ENCODE measurements at places on chromosomes 3 and 15. TPM values are rescaled to one million over a fixed set of nuclear protein-coding genes. Genes with fewer than 3 reads are reported as not detected.

DNA sequence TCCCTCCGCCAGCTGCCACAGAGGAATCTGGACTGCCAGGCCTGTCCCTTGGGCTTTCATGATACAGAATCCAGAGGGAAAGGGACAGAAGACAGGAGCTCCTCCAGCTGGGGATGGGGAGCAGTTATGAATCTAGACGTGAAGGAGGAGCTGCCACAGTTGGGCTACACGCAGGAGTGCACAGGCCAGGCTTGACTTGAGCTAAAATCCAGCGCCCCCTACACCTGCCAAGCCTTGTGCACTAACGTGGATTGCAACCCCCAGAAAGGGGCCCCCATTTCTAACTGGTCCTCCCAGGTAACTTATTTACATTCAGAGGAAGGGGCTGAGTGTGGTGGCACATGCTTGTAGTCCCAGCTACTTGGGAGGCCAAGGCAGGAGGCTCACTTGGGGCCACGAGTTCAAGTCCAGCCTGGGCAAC, 14.3 kb downstream of the KLHL6 start:
- no peak for DNase-seq

LRRN1 gene
- 16.5 TPM for polyA plus RNA-seq

DNA sequence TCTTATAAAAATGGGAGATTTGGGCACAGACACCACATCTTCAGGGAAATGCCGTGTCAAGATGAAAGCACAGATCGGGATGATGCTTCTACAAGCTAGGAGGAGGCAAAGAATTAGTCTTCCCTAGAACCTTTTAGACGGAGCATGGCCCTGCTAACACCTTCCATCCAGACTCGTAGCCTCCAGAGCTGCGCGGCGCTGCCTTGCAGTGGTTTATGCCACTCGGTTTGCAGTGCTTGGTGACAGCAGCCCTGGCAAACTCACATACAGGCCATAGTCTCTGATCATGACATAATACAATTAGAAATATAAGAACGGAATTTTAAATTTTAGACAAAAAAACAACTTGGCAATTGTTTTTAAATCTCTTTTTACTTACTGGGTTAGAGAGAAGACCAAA, 37.1 kb upstream of the SLC41A3 start:
- DNase-seq: no peak

RTP4 gene
- polyA plus RNA-seq: 1.5 TPM

DNA sequence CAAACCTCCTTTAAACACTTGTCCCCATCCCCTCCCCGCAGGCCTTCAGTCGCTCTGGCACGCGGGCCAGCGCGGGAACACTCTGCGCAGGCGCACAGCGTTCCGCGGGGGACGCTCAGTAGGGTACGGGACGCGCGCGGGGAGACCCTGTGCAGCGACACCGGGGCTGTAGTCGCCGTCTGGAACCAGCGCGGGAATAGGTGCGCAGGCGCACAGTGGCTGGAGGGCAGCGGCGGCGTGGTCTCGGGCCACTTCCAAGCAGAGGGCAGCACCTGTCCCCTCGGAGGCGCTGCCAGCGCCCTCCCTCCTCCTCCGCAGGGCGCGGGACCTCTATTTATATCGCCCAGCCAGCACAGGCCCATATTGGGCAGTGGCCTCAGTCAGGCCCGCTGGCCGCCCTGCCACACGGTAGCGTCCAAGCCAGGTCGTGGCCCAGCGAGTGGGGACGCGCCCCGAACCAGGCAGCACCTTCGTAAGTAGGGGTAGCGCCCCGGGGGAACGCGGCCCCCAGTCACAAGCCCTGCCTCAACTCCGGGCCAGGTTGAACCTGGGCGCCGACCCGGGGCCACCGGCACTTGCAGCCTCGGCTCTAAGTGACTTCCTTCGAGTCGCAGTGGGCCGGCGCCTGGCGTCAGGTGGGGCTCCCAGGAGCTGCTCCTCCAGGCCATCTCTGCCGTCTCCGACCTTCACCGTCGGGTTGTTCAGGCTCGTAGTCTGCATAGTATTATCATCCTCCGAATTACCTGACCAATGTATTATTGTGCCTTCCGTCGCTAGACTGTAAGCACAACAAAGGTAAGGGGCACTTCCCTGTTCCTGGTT, at the start of gene KBTBD12:
TSS of gene KBTBD12 (plus strand) at position 118 of the 822 bp plus-strand sequence. CDS start 7,830 bp downstream, outside the sequence.
- DNase-seq: peak; percentile 38

DNA sequence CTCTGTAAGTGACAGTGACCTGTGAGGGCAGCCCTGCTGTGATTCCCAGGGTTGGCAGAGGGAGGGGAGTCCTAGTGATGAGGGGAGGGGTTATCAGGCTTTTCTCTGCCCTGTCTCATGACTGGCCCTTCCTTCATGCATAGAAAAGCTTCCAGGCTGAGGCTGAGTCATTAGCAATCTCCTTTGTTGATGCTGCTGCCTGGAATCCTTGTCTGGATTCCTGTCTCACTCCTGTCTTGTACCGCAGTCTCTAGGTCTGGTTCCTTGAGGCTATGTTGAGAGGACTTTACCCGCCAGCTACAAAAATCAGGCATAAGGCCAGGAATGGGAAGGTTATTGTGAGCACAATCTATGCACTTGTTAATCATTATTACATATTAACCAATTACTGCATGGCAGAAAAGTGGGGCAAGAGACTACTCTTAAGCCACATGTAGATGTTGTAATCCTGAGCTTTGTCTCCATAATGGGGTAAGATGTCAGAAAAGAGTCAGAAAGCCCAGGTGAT, 7.2 kb downstream of the KLHL6 start:
- no peak for DNase-seq

TTC21A gene
- 17.5 TPM for polyA plus RNA-seq

TRIM59 gene
- polyA plus RNA-seq: 13.5 TPM

- no peak for DNase-seq
These were observed 339.2 kb downstream of the FOXP1 start for GRCh38 chr3:71244153-71244825.

TUSC7 gene
- not detected for polyA plus RNA-seq

DNA sequence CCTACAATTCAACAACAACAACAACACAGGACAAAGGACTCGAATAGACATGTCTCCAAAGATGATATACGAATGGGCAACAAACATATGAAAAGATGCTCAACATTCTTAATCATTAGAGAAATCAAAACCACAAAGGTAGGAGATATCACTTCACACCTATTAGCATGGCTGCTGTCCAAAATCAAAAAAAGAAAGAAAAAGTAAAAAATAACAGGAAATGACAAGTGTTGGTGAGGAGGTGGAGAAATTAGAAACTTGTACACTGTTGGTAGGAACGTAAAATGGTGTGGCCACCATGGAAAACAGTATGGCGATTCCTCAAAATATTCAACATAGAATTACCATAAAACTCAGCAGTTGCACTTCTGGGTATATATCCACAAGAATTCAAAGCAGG, 312.3 kb upstream of the STT3B start:
- DNase-seq: no peak

CLCN2 gene
- polyA plus RNA-seq: 16.3 TPM

- DNase-seq: no peak
These were observed 21.6 kb downstream of the BDH1 start for GRCh38 chr3:197533927-197534725.

DNA sequence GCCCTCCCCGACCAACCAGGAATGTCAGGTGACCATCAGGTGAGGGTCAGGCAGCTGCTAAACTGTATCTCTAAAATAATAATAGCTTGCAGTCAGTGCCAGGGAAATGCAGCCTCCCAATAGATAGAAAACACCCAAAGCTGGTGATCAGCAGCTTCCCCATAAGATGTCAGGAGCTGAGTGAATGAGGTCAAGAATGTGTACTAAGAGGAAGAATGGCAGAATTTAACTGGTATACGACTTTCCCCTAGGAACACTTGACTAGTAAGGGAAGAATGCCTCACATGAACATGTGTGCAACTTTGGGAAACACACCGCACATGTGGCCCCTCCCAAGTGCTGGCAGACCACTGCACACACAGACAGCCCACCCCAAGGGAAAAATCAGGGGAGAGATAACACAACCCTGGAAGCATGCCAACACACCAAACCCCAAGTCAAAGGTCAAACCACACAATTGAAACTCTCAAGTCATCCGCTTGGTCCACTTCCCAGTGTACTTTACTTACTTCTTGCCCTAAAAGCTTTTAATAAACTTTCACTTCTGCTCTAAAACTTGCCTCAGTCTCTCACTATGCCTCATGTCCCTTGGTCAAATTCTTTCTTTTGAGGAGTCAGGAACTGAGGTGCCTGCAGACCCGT, 806.5 kb downstream of the OTOL1 start:
- no peak for DNase-seq

GRCh38 chr3:178915365-178915764, 156.2 kb downstream of the ZMAT3 start:
- DNase-seq: no peak

DNA sequence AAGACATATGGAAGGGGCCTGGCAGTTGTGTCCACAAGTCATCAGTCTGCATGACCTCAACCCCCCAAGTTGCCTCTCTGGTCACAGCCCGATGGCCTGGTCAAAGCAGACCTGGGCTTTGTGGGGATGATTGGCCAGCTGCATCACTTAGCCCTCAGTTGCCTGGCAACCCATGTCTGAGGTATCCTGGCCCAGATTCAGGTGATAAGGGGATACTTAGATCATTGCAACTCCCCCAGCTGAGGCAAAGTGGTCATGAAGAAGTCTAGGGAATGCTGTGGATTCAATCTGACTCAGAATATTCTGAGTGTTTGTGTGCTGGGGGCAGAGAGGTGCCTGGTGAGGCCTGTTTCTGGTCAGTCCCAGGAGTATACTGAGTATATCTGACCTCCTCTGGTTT, 5.0 kb downstream of the GPR156 start:
- DNase-seq: no peak

DNA sequence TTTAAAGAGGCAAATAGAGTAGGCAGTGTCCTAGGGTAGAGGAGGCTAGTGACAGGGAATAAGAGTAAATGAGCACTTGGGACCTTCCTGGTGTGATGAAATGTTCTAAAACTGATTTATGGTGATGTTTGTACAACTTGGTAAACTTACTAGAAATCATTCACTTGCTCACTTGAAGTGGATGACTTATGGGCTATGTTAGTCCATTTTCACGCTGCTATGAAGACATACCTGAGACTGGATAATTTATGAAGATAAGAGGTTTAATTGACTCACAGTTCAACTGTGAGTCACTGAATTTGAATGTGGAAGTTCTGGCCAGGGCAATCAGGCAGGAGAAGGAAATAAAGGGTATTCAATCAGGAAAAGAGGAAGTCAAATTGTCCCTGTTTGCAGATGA, 31.7 kb upstream of the DHX36 start:
- no peak for DNase-seq

- no peak for DNase-seq
These were observed 50.2 kb upstream of the THBS1 start for GRCh38 chr15:39530480-39531342.

CCDC9B gene
- polyA plus RNA-seq: 4.0 TPM

- no peak for DNase-seq
These were observed 944 bp upstream of the EIF4E3 start for GRCh38 chr3:71726146-71726545.

- no peak for DNase-seq
These were observed 12.3 kb downstream of the ISLR start for GRCh38 chr15:74185710-74186348.

SERPINI1 gene
- polyA plus RNA-seq: 54.0 TPM

GRCh38 chr3:68070186-68070585, 415.8 kb upstream of the SUCLG2 start:
- no peak for DNase-seq

DNA sequence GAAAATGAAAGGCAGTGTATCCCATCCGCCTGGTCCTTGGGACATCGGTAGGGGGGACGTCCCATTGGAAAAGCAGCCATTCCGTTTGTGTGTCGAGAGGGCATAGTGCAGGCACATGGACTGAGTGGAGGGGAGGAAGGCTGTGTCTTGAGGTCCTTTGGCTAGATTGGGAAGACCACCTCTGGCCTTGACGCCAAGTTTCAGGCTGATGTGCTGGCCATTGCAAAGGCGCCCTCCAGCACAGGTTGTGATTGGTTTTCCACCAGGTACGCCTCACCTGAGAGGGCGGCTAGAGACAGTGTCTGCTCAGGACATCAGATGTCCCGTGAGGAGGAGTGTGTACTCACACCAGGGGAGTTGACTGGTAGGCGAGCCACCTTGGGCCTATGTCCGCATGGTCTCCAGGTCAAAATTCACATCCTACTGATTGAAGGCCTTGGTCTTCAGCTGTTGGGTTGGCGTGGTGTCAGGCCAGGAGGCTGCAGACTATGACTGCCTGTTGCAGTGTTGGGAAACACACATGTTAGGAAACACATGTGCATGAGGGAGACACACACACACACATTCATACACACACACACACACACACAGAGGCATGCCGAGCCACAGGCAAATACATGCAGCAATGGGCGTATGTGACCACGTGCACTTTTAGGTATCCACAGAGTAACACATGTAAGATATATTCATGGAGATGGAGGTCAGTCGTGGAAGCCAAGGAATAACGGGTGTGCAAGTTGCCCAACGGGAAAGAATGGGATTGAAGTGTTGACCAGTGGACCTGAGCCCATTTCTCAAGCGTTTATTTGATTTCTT, 98.4 kb downstream of the SNRPN start:
- DNase-seq: no peak

GRCh38 chr3:20543535-20544226, 357.7 kb upstream of the SGO1 start:
- DNase-seq: no peak

TMC3 gene
- 0.43 TPM for polyA plus RNA-seq

THAP10 gene
- polyA plus RNA-seq: 7.0 TPM

ITIH3 gene
- polyA plus RNA-seq: 7.7 TPM

GRCh38 chr3:65796676-65797075, 242.0 kb downstream of the MAGI1 start:
- no peak for DNase-seq

DNA sequence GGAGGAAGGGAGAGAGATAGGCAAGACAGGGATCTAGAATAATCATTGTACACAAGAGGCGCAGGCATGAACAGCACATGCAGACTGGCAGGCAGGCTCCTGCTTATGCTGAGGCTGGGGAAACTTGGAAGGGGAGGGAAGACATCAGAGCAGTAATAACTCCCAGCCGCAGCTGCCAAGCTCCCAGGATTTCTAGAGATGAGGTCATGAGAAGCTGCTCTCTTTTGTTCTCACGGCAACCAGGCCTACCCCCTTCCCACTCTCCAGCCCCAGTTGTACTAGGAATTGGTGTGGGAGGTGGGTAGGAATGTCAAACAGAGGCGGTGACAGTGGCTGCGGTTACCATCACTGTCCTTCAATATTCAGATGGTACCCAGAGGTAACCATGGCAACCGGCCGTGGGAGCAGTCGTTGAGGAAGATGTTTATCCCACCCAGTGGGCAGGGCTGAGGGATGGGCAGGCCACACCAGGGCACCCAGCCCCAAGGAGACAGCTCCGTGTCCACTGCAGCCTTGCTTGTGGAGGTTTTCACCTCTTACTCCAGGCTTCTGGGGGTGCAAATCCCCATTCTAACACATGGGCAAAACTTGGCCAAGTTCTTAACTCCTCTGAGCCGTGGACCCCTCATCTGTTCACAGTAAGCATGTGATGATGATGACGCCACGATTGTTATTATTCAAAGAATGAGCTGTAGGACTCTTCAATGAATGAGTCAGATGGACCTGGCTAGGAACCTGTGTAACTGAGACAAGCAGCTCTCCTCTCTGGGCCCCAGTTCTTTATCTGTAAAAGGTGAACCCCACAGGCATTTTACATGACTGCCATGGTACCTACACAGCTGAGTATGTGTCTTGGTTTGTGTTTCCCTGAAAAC, 360.8 kb upstream of the PROK2 start:
- DNase-seq: no peak

NPAP1 gene
- 1.8 TPM for polyA plus RNA-seq
